ENCODE measurements at places on chromosomes 6 and 20.

DNA sequence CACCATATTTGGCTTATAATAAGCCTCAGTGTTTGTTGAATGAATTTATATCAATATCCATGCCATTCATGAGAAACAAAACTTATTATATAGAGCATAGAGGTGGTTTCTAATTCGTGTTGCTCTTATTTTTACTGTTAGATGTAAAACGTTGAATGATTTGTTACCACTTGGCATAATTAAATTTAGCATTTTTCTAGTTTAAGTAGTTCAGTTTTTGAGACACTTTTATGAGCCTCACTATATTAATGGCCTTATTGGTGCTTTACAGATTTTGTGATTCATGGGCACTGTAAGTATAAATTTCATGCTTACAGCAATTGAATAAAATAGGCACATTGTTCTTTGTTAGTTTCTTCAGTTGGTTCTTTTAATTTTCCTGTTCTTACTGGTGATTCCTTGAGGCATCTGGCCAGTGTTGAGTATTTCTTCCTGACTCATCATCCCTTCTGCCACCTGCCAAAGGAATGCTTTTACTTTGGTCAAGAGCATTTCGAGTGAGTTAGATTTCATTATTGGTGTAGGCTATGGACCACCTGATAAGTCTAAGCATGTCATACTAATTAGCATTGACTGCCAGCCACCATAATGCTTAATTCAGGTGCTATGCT lies 34.8 kb downstream of the CDKAL1 start:
- no peak for DNase-seq

- peak; percentile 82 for DNase-seq
Measured at GRCh38 chr6:21587179-21587960, 6.2 kb upstream of the SOX4 start.

- DNase-seq, result peak; percentile 43
Measured at GRCh38 chr20:39195582-39196021, 233.5 kb downstream of the DHX35 start.

DNA sequence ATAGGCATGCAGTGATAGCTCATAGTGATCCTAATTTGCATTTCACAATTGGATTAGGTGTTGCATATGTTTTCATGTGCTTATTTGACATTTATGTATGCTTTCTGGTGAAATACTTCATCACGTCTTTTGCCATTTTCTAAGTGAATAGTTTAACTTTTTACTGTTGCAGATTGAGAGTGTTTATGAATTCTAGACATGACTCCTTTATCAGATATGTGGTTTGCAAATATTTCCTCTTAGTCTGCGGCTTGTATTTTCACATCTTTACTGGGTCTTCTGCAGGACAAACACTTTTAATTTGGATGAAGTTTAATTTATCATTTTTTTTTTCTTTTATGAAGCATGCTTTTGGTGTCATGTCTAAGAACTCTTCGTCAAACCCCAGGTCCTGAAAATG lies 39.2 kb downstream of the CCN2 start:
- DNase-seq, result no peak

GRCh38 chr6:77876300-77876699 lies 223.5 kb downstream of the MEI4 start:
- no peak for DNase-seq

GRCh38 chr6:160027076-160027475 lies 58.2 kb downstream of the IGF2R start:
- no peak for DNase-seq

DNA sequence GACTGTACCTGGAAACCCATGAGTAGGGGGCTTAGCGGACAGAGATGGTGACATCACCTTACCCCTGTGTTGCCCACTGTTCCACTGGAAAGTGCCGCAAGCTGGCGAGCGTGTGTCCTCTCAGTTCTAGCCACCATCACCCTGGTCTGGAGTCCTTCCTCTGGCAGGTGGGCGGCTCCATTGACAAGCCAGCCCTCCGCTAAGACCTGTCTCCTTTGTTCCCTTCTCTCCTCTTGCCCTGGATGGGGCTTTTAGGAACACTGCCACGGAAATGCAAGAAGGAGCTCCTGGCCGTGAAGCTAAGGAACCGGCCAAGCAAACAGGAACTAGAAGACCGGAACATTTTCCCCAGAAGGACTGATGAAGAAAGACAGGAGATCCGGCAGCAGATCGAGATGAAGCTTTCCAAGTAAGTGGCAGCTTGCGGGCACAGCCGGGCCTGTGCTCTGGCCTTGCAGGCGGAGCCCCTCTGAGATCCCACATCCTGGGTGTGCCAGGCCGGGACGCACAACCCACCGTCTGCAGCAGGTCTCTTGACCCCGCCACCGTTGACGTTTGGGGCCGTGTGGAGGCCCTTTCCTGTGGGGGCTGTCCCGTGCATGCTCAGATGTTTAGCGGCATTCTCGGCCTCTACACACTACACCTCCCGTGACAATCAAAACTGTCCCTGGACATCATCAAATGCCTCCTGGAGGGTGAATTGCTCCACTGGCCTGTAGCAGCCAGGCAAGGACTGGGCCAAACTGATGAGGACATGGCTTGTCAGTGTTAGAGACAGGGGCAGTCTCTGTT lies 127.5 kb downstream of the SYCP2 start:
- peak; percentile 13 for DNase-seq

- no peak for DNase-seq
Measured at GRCh38 chr6:129350278-129350677, 359.7 kb downstream of the ARHGAP18 start.

DNA sequence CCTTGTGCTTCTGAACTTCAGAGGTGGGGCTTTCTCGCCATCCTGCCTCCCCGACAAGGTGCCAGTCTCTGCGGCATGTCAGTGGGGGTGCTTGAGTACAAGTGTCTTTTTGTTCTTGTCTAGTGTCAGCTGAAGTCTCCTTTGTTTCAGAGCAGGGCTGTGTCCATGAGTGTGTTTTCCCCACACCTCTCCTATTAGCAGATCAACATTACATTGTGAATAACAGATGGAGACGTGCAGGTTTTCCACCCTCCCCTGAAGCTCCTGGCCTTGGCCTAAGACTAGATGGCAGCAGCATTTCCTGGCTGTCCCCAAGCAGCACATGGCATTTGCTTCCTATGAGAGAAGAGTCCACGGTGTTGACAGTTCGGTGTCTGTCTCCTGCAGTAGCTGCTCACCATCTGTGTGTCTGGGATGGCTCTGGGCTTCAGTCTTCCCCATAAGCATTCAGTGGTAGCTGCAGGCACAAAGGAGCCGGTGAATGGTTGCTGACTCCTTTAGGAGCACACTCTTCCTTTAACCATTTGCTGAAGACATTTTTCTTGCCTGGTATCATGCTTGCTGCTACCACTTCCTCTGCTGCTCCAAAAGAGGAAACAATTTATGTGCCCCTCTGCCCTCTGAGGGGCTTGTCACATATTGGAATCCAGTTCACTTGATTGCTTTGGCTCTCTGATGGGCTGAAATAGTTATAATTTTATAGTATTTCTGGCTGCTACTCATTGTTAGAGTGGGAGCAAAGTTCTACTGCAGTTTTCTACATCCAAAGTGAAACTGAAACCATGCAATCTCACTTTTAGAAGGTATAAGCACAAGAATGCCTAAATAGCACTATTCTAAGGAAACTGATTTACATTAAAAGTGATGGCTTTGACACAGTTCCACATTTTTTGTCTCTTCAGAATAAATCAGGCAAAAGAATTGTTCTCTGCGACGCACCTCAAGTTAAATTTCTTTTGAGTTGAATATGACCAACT lies 913.0 kb downstream of the C6orf118 start:
- DNase-seq, result no peak

DNA sequence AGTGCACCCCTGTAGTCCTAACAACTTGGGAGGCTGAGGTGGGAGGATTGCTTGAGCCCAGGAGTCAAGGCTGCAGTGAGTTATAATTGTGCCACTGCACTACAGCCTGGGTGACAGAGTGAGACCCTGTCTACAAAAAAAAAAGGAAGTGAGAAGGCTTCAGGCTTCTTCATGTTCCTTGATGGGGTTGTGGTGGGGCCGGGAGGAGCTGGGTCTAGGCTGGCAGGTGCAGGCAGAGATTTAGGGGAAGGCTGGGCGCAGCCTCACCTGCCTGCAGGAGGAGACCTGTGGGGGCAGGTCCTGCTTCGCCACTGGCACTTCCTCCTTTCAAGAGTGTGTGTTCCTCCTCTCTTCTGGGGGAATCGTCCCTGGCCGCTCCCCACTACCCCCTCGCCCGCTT lies 63.9 kb downstream of the CHMP4B start:
- peak; percentile 21 for DNase-seq

GRCh38 chr6:68247782-68248181 lies 387.3 kb upstream of the ADGRB3 start:
- DNase-seq, result no peak

GRCh38 chr20:43955062-43955749 lies 40.6 kb downstream of the TOX2 start:
- DNase-seq, result no peak

DNA sequence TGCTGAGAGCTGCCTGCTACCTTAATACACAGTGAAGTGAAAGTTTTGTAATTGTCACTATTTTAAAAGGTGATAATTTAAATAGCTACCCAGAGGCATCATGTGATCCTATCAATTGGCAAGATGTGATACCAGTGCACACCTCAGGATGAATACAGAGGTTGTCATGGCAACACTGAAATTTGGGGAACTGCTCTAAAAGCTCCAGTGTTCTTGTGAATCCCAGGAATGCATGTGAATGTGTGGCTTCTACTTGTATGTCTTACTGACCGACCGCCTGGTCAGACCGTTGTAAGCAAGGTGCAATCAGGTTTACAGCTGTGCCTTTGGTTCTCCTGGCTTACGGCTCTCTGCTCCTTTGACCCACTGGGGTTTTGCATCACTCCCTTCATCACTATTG lies 146.3 kb upstream of the GJE1 start:
- no peak for DNase-seq

GRCh38 chr6:154548130-154548830 lies 37.8 kb upstream of the CNKSR3 start:
- DNase-seq, result no peak

GRCh38 chr20:41218466-41218865 lies 81.1 kb downstream of the PLCG1 start:
- DNase-seq, result no peak

- DNase-seq, result no peak
Measured at GRCh38 chr20:21936261-21936660, 230.8 kb downstream of the PAX1 start.

DNA sequence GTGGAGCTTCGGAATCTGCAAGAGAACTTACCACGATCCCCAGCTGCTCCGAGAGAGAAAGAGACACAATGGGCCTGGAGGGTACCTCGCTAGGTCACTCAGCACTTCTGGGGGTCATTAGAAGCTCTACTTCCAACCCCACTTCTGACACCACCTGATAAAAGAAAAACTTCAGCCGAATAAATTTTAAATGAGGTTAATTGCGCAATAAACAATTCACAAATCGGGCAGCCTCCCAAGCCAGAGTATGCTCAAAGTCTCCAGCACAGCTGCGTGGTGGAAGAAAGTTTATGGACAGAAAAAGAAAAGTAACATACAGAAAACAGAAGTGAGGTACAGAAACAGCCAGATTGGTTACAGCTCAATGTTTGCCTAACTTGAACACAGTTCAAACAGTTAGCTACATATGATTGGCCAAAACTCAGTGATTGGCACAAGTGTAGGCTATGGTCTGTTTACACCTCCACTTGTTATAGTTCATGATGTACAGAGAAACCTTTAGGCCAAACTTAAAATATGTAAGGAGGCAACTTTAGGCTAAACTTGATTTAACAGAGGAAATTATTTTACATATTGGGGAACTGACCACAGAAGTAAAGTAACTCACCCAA lies 52.6 kb downstream of the COL11A2 start:
- no peak for DNase-seq

DNA sequence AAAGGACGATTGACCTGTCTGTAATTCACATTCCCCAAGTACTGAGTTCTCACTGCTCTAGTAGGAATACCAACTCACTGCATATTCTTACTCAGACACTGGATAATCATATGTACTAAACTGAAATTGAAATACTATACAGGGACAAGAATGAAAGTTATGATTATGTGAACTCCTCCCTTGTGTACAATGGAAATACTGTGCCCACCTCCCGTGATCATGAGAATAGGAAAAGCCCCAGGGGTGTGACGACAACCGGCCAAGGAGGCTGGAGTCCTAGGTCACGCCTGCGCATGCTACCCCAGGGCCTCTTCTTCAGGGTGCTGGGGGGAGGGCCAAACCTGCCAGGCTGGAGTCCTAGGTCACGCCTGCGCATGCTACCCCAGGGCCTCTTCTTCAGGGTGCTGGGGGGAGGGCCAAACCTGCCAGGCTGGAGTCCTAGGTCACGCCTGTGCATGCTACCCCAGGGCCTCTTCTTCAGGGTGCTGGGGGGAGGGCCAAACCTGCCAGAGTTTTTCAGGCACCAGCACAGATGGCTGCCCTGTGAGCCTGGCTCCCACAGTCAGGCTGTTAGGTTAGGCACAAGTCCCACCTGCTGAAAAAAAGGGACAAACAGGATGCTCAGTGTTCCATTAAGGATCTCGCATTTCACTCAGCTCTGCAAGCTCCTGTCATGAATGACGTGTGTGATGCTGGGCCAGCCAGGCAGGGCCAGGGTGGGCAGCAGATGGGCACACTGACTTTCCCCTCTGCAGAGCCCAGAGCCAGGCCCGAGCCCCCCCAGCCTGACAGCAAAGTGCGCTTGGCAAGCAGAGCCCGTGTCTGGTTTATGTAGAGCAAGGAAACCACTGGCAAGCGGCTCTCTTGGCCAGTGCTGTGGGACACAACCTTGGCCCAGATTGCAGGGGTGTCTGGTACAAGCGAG lies 107.7 kb downstream of the FOXF2 start:
- DNase-seq, result peak; percentile 38
